ENCODE measurements at places on chromosomes 3 and 15. TPM values are rescaled to one million over a fixed set of nuclear protein-coding genes. Genes with fewer than 3 reads are reported as not detected.

DNA sequence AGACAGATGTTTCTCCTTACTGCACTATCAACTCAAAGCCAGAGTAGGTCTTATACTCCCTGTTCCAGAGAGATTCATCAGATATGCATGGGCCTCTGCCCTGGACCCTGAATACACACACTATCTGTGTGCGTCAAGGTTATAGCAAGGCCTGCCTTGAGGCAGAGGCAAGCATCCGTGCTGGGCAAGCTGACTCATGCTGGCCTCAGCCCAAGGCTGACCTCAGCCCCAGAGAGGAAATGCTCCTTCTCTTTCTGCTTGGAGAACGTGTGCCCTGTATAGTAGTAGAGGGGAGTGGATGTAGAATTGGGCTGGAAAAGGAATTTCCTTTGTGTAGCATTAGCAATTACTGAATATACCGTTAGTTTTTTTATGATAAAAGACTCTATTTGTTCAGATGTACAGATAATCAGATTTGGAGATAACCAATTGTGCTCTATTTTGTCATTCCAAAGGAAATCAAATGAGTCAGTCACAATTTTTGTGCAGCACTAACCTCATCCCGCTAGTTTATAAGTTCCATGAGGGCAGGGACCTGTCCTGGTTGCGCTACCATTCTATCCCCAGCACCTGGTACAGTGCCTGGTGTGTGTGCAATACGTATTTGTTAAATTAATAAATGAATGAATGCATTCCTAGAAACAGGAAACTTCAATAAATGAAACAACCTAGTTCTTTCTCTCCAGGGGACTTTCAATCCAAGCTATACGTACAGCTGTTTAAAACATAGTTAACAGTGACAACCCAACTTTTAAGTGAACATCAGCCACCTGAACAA, 13.3 kb upstream of the PAQR9 start:
- DNase-seq: peak; percentile 88

Gene XCR1
- 0.06 TPM for total RNA-seq

DNA sequence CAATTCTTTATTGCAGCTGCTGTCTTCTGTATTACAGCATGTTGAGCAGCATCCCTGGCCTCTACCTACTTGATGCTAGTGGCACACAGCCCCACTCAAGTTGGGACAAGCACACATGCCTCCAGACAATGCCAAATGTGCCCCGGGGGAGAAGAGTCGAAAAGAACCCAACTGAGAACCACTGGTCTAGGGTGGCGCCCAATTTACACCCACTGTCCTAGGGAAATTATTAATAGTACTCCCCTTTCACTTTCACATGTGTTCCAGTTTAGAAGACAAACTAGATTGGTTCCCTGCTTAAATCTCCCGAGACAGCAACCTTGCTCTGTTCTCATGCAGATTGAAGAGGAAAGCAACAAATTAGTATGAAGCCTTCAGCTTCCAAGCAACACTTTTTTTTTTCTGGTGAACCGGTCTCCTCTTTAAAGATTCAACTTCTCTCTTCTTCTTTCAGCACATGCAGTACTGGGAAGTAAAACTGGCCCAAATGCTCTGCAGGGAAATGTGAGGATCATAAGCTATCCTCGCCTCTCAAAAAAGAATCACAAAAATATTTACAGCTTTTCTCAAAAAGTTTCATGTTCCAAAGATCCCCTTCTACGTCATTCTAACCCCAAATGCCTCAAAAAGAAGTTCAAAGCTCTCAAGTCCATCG, 823.9 kb upstream of the CFAP20DC start:
- DNase-seq: no peak

DNA sequence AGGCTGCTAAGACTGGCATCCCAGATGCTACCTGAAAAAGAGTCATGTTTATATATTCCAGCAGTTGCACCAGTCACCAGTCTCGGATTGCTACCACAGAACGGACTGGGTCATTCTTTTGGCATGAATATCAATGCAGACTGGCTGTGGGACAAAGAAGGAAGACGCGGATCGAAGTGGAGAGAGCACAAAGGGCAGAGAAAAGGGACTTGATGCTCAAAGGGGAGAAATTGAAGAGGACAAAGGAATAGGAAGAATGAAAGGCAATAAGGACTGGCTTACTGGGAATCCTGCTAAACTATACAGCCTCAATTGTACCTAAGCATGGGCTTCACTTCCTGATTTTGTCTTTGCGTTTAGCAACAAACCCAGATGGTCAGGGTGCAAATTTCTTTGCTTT, 15.3 kb upstream of the DIS3L start:
- DNase-seq: no peak

Gene HSPBAP1
- 10.6 TPM for total RNA-seq

DNA sequence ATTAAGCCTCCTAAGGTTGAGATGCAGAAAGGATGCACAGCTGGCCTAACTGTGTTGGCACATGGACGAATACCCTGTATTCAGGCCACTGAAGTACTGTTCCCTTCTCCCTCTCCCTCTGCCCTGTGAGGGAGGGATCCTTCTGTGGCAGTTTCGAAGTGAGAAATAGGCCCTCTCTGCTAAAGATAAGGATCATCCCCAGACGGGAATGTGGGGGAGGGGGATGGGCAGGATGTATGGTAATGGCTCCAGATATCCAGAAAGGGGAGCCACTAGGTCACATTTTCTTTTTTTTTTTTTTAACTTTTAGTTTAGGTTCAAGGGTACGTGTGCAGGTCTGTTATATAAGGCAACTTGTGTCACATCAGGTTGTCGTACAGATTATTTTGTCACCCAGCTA, 463.1 kb downstream of the TBL1XR1 start:
- no peak for DNase-seq

DNA sequence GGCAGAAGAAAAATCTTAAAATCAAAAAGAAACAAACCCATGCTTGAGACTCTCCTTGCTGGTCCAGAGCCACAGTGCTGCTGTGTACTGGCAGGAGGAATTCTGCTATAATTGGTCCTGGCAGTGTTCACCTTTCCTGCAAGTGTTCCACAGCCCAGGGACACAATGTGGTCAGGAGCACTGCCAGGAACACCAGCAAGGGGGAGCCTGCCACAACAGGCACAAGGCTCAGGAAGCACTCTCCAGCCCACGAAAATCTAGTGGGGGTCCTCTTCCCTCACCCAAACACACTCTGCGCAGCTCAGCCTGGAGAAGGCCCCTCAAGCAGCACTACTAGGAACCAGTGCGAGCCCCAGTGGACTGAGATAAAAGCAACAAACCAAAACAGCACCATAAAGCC, 92.9 kb downstream of the UBE3A start:
- DNase-seq: no peak

Gene NR2E3
- total RNA-seq: 4.8 TPM

Gene SNRPN
- 132 TPM for total RNA-seq
